ENCODE measurements at places on chromosomes 6 and 20.

DNA sequence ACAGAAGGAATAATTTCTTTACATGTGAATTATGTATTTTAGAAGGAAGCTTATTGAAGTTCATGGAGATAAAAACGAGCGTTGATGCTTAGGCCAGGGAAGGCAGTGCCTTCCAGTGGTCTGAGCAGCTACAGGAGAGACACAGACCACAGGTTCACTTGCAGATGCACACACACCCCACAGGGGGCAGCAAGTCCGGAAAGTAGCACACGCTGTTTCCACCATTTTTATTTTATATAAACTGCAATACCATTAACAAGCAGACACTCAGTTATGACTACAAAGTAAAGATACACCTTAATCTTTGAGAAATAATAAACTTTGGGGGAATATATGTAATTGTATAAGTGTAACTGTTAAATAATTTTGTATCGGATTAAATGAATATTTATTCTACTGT is 13.5 kb upstream of the DACT2 start:
- DNase-seq, result no peak

DNA sequence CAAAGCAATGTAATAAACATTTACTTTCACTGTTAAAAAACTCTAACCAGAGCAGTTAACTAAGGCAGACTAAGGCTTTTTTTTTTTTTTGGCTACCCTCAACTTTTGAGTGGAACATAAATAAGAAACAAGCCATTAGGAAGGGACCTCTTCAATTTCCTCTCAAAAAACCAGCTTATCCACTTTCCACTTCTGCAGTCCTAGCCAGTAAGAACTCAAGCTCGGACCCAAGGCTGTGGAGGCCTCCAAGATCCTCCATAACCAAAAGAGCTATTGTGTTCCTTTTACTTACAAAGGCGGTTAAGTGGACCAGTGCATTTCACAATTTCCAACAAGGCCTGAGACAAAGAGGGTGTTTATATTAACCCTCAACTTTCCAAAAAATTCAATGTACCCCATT is 5.3 kb downstream of the KCNK5 start:
- no peak for DNase-seq

- no peak for DNase-seq
These were observed 4.2 kb upstream of the CTSZ start for GRCh38 chr20:59010995-59011873.

- DNase-seq, result no peak
These were observed 1.0 kb downstream of the TSHZ2 start for GRCh38 chr20:52972965-52973819.

GRCh38 chr20:52595518-52595917 is 376.6 kb upstream of the TSHZ2 start:
- DNase-seq, result no peak

- DNase-seq, result no peak
These were observed 731 bp upstream of the DNPH1 start for GRCh38 chr6:43229803-43230620.

- no peak for DNase-seq
These were observed 31.5 kb downstream of the RPF2 start for GRCh38 chr6:111013144-111013915.

- no peak for DNase-seq
These were observed 38.0 kb downstream of the CITED2 start for GRCh38 chr6:139336488-139336887.

GRCh38 chr6:161171207-161171606 is 102.7 kb downstream of the AGPAT4 start:
- no peak for DNase-seq

DNA sequence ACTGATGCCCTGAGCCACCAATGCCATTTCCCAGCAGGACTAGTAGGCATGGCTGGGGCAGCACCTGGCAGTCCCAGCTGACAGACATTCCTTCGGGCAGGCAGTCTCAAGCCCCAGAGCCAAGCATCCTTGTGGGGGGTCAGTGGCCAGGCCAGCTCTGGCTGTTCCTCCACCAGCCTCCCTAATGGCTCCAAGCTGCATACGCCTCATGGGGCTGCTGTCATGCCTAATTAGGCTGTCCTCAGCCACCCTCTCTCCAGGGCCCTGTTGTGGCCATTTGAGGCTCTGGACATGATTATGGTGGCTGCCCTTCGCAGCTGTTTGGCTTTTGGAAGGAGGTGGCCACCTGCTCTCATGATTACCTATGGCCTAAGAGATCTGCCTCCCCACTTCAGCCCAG is 79.4 kb downstream of the DLGAP4 start:
- no peak for DNase-seq

GRCh38 chr6:170317718-170318117 is 11.2 kb downstream of the FAM120B start:
- DNase-seq, result no peak

DNA sequence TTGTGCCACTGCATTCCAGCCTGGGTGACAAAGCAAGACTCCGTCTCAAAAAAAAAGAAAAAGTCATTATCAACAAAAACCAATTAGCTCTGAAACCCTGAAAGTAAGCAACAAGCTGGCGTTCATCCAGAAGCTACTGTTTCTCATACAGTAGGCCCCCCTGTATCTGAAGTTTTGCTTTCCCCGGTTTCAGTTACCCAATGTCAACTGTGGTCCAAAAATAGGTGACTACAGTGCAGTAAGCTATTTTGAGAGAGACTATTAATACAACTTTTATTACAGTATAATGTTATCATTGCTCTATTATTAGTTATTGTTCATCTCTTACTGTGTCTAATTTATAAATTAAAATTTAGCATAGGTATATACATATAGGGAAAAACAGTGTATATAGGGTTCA is 135.1 kb downstream of the KIF16B start:
- no peak for DNase-seq

DNA sequence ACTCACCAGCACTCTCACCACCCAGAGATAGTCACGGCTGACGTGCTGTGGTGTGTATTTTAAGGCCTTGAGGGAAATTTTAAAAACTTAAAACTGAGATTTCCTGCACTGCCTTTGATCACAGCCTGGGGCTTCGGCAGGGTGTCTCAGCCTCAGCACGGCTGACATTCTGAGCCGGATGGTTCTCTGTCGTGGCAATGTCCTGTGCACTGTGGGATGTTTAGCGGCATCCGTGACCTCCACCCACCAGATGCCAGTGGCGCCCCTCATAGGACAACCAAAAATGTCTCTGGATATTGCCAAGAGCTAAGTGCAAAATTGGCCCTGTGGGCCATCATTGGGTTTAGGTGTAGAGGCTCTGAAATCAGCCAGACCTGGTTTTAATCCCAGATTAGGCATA is 142.2 kb upstream of the KCNG1 start:
- no peak for DNase-seq

DNA sequence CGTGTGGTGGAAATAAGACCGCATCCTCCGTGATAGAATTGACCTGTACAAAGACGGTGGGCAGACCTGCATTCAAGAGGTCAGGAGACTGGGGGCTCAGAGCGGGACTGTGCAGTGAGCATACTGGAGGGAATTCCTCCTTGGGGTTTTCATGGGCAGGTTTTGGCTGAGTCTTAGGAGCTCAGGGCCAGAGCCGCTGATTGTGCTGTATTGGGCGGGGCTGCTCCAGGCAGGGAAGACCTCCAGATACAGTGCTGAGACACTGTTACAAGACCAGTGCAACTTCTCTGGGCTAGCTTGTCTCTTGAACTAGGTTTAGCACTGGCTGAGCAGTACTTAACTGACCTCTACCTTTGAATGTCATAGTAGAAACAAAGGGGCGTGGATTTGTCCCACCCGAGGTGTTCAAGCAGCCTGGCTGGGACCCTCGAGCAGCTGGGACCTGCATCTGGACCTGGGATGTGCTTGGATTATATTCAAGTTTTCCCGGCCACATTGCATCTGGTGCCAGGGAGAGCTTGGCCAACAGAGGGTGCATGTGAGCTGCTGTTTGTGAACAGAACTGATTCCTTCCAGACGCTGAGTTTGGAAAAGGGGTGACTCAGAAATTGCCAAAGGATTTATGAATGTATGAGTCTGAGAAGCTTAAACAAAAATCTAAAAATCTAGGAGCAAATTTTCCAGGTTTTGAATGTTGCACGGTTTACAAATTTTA is 33.4 kb upstream of the SLC22A1 start:
- DNase-seq, result peak; percentile 18

DNA sequence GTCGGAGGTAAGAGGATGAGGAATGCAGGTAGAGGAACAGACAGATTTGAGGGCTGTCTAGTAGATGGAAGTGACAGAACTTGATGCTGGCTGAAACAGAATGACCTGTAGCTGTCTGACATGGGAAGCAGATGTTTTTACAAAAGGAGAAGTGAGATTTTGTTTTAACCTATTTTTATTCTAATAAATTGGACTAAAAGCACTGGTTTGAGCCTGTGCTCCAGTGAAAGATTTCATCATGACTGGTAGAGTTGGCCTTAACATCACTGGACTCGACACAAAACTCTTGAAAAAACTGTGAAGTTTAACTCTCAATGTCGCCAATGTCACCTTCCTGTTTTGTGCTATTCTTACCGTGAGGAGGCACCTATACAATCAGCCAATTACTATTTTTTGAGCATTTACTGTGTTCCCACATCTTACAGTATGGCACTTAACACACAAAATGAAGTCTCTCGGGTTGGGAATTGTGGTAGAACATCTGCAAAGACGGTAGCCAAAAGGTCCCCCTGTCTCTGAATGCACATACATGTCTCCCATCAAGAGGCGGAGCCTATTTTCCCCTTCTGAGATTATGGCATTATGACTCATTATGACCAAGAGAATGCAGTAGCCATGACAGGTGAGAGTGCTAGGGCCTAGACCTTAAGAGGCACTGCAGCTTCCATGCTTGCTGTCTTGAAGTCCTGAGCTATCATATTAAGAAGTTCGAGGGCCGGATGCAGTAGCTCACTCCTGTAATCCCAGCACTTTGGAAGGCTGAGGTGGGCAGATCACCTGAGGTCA is 93.2 kb downstream of the FOXF2 start:
- DNase-seq, result no peak

- no peak for DNase-seq
These were observed 169.6 kb upstream of the ECI2 start for GRCh38 chr6:4304927-4305455.

DNA sequence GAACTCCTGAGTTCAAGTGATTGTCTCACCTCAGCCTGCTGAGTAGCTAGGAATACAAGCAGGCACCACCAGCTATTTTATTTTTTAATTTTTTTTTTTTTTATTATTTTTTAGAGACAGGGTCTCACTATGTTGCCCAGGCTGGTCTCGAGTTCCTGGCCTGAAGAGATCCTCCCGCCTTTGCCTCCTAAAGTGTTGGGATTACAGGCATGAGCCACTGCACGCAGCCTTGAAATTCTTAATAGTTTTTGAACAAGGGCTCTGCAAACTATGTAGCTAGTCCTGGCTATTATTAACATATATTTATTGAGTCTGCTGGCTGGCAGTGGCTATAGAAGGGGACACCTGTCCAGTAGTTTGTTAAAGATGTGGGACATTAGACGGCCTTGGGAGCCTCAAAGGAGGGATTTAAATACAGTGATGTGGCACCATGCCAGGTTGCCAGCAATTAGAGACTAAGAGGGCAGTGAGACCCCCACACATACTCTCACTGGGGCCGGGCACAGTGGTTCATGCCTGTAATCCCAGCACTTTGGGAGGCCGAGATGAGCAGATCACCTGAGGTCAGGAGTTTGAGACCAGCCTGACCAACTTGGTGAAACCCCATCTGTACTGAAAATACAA is 21.1 kb upstream of the TAF8 start:
- no peak for DNase-seq

GRCh38 chr6:169912266-169913095 is 161.1 kb downstream of the ERMARD start:
- DNase-seq, result no peak

DNA sequence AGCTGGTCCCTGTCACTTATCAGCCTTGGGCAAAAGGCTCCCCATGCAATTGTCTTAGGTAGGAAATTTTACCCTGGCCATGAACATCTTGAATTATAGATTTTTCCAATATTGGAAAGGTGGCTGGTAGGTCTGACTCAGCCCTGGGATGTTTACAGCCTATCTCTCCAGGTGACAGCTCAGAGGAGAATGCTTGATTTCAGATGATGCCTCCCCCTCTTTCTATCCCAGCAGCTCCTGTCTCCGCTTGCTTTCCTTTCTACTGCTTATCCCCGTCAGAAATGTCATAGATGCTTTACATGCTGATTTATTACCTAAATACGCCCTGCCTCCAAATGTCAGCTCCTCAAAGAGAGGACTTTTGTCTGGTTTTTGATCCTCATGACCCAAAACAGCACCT is 109.6 kb downstream of the NFATC2 start:
- DNase-seq, result no peak

DNA sequence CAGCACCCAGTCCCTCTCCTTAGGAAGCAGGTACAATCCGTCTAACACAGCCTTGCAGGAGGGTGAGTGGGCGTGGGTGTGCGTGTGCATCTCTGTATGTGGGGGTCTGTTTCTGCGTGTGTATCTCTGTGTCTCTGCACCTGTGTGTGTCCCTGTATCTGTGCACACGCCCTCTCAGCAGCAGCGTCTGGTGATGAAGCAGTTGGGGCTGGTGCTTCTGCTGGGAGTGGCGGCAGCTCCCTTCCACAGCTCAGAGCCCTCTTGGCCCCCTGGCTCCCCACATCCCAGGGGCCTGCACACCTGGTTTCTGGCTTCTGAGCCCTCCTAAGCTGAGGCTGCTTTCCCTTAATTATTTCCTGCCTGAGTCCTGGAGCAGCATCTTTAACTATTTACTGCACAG is 49.5 kb upstream of the CCDC167 start:
- no peak for DNase-seq

- DNase-seq, result no peak
These were observed 26.8 kb downstream of the PTCHD4 start for GRCh38 chr6:48084201-48084600.

- no peak for DNase-seq
These were observed 367 bp downstream of the NRSN2 start for GRCh38 chr20:347317-347639.
